Epithelial cell of prostate (primary cell): ENCODE measurements at places on chromosomes 1 and 21.

DNA sequence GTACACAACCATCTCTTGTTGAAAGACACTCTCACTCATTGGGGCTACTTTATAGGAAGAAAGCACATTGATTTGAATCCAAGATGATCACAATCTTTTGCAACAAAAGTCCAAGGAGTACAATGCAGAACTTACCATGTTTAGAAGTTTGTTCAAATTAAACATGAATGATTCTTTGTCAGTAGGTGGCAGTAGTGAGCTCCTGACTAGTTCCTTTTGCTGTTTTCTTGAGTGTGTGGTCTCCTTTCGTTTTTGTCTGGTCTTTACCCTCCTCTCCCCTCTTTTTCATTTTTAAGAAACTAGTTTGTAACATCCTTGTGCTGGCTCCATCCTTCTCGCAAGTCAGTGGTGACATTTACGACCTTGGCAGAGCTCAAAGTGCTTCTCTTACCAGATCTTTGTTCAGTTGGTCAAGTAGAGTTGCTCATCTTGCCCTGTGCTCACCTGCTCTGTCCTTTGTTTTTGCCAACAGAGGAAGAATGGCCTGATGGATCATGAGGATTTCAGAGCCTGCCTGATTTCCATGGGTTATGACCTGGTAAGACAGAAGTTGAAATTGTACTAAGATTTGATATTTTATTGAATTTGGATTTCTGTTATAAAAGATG lies 35.7 kb upstream of the MTR start:
- DNase-seq = no peak

GRCh38 chr1:212621949-212622305 lies 13.4 kb downstream of the ATF3 start:
- DNase-seq = no peak

DNA sequence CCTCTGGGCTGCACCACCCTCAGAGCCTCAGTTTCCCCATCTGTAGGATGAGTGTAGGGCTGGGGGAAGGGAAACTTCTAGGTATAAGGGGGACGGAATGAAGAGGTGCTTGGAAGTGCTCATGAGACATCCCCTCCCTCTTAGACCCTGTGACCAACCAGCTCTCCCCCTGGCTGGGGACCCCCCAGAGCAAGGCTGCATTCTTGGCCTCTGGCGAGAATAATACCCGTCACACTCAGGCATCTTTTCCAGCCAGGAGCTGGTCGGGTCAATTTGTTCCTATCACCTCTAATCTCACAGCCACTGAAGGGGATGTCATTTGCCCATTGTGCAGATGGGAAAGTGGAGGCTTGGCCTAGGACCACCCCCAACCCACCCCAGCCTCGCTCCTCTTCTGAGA lies 443.0 kb downstream of the PTPRU start:
- DNase-seq = no peak

GRCh38 chr1:88549536-88549935 lies 134.5 kb upstream of the PKN2 start:
- no peak for DNase-seq

DNA sequence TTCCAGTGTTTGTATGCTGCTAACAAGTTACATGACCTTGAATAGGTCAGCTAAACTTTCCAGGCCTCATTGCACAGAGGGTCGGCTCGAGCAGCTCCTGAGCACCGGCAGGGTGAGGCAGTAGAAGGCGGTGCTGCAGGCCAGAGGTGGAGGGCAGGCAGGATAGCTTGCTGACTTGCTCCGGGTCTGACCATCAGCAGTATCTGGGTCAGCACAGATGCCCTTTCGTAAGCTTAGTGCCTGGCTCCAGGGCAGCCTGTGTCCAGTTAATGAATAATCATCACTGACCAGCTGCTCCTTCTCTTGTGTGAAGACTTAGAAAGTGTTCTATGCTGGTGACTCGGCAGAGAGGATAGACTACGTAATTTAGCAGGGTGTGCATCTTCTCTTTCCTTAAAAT lies 6.9 kb downstream of the MAPKAPK2 start:
- no peak for DNase-seq

- no peak for DNase-seq
These were observed 898.4 kb downstream of the KCNT2 start for GRCh38 chr1:195709821-195710220.

GRCh38 chr1:156583821-156584622 lies 4.5 kb downstream of the TTC24 start:
- DNase-seq = peak; percentile 31

- DNase-seq = no peak
These were observed 97.5 kb upstream of the CTTNBP2NL start for GRCh38 chr1:112298558-112298957.

DNA sequence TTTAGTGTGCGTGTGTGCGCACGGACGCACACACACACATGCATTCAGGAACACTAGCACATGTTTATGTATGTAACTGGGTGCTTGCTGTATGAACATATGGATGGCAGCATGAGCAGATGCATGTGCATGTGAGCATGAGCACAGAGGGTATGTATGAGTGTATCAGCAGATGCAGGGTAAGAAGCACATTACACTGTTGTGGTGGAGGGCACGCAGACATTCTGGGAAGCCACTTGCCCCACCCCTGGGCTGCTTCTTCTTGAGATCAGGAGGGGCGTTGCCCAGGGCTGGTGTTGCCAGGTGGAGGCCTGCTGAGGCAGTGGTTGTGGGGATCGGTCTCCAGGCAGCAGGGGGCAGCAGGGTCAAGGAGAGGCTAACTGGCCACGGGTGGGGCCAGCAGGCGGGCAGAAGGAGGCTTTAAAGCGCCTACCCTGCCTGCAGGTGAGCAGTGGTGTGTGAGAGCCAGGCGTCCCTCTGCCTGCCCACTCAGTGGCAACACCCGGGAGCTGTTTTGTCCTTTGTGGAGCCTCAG lies 3.9 kb upstream of the P3R3URF start:
- DNase-seq = peak; percentile 64

DNA sequence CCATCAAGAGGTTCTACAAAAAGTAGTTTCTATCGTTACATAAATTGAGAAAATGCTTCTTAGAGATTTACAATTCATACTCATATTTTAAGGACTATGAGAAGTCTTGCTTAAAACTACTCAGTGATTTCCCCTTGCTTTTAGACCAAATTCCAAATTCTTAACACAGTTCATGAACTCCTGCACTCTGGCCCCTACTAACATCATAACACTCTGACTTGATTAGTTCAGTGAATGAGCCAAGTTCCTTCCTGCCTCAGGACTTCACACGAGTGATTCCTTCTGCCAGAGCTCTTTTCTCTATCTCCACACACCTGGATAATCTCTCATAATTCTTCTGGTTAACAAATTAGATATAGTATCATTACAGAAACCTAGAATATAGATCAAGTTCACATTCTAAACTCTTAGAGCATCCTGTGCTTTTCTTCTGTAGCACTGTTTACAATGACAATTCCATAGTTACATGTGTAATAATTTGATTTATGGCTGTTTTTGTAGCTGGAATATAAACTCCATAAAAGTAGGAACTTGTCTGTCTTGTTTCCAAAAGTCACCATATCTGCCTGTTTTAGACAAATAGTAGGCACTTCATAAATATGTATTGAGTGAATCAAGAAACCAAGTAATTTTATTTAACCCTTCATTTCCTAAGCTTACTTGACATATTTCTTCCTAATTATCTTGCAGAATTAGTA lies 59.9 kb downstream of the NUF2 start:
- no peak for DNase-seq

DNA sequence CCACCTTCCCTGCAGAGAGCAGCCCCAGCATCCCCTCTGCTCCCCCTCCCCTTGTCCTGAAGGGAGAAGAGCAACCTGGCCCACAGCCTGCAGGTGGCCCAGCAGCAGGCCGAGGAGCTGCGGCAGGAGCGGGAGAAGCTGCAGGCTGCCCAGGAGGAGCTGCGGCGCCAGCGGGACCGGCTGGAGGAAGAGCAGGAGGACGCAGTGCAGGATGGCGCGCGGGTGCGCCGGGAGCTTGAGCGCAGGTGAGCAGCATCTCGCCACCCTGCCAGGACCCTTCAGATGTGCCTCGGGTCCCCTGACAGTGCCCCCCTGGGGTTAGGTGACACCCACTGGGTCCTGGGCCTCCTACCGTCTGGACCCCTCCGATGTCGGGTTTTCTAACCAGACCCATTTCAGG lies 22.3 kb downstream of the CROCC start:
- DNase-seq = no peak

DNA sequence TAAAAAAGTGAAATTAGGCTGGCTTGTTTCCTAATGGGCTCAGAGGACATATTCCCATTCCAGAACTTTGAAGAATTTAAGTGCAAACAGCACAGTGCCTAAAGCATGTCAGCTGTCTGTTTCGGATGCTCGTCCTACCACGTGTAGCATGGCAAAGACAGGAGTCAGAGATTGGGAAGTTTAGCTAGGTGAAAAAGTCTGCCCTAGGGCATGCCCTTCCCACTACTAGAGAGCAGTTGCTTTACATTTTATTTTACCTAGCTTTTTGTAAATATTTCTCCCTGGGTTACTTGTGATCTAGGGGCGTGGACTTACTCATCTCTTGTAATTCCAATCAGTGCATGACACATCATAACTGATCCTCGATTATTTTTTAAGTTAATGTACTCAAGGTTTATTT lies 111.1 kb downstream of the LMO4 start:
- no peak for DNase-seq

DNA sequence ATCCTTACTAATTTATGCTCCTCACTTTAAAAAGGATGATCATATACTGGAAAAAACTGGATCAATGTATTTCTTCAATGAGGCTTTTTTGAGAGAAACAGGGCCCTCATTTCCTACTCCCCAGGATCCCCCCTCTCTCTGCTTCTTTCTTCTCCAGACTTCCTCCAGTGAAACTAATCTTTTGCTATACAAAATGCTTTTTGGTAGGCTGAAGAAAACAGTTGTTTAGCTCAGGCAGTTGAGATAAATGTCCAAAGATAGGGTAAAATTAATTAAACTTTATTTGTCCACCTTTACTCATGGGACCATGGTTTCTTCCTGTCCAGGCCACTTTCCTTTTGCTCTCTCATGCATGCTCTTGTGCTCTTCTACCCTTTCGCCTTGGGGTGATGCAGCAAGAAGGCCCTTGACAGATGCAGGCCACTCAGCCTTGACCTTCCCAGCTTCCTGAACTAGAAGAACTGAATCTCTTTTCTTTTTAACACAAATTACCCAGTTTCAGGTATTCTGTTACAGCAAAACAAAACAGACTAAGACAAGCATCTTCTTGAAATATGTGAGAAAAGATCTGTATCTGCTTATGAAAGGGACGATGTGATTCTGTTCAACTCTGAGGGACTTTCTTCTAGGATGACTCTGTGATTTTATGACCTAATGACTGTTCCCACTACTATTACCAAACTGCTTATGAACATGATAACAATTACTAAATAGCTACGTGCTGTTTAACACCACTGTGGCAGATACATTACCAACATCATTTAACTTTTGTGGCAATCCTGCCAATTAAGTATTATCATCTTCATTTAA lies 63.7 kb downstream of the NVL start:
- no peak for DNase-seq

GRCh38 chr21:38443110-38443509 lies 55.2 kb downstream of the ERG start:
- DNase-seq = no peak

DNA sequence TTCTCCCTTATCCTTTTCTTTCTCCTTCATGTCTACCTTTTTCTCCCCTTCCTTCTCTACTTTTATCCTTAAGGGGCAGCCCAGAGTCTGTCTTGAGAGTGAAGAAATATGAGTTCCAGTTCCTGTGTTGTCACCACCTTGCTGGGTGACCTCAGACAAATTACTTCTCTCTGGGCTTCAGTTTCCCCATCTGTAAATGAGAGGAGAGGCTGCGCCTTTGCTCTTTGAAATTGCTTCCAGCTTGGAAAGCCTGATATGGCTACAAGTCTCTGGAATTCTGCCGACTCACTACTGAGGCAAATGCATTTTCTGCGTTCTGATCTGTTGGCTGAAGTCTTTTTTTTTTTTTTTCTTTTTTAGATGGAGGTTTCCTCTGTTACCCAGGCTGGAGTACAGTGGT lies 119.2 kb downstream of the SYF2 start:
- DNase-seq = no peak

DNA sequence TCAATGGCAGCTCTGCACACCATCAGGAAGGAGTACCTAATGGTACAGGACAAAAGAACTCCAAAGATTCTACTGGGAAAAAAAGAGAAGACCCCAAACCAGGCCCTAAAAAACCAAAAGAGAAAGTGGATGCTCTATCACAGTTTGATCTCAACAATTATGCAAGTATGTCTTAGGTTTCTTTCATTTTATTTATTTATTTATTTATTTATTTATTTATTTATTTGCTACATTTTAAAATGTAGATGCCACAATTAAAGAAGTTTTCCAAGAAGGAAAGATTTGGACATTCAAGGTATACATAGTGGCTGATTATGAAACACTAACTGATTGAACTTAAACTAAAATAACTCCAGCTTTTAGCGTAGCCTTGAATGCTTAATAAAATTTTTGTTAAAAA lies 60.2 kb downstream of the PRRC2C start:
- DNase-seq = no peak

DNA sequence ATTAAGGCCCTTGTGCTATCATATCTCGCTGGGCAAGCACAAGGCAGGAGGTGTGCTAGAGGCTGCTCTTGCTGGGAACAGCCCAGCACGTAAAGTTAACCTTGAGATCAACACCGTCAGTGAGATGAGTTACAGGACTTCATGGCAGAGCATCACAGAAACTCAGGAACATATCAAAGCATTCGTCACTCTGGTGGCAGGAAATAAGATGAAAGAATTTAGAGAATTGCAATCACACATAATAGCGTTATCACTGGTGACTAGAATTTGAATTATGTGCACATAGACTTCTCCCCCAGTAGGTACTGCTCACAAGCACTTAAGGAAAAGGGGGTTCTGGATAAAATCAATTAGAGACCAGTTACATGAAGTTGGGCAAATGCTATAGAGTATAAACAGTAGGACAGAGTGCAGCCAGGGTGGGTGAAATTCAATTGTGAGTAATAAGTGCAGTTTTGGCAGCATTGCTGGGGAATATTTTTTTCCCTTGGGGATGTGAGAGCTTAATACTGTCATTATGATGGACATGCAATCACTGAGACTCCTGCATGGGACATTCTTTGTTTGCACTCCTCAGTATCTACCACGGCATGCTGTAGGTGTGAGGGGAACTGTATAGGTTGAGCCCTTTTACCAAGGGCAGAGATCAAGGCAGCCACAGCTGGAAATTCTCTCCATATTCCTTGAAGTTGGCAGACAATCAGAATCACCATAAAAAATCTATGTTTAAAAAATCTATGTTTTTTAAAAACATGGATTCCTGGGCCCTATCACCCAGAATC lies 44.2 kb upstream of the ARHGAP29 start:
- DNase-seq = no peak

DNA sequence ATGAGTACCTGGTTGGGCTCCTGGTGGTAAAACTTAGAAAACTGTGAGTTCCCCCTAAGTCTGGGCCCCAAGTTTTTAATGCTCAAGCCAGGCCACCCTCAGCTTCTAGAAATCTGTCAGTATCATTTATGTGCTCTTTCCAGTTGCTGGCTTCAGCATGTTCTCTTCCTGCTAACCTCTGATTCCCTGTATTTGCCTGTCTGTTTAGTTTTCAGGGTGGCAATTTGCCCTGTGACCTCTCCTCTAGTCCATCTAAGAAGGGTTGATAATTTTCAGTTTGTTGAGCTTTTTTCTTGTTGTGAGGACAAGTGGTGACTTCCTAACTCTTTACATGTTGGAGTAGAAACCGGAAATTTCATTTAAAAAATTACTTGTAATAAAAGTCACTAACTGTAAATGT lies 16.0 kb upstream of the S100A10 start:
- no peak for DNase-seq
